ENCODE measurements at places on chromosomes 12 and 14. TPM values are rescaled to one million over a fixed set of nuclear protein-coding genes. Genes with fewer than 3 reads are reported as not detected.
A peak's percentile ranks its signal among the peaks of the same experiment; 100 is the strongest.

PROX2 gene
- not detected for total RNA-seq

GLIPR1L1 gene
- total RNA-seq, result not detected

DDHD1 gene
- total RNA-seq, result 14.5 TPM

ITGB7 gene
- 1.3 TPM for total RNA-seq

EML5 gene
- total RNA-seq, result 0.05 TPM

GRCh38 chr12:121441555-121441954 is 41.6 kb downstream of the RNF34 start:
- DNase-seq, result no peak

- no peak for DNase-seq
Observed at GRCh38 chr14:103671911-103672310, 42.9 kb downstream of the KLC1 start.

DNA sequence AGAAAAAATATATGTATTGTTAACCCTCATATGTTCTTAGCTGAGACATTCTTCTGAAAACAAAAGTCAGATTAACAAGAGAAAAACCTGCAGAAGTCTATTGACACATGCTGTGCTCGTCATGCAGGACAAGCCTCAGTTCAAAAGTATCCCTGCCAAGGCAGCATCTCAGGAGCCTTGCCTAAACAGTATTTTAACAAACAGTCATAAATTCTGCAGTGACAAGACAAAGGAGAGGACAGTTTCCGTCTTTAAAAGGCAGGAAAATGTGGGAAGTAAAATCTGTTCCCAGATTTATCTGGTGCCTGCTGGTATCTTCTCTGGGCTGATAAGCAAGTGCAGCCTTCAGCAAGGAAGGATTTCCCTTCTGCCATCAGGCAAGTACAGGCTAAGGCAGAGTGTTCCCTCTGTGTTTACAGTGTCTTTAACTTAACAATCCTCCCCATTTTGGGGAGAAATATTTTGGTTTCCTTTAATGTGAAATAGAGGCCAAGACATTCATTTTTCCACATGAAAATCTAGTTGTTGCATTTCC is 480.2 kb upstream of the CCDC196 start:
- no peak for DNase-seq

- no peak for DNase-seq
Observed at GRCh38 chr12:90428465-90428864, 526.5 kb downstream of the CCER1 start.

DNA sequence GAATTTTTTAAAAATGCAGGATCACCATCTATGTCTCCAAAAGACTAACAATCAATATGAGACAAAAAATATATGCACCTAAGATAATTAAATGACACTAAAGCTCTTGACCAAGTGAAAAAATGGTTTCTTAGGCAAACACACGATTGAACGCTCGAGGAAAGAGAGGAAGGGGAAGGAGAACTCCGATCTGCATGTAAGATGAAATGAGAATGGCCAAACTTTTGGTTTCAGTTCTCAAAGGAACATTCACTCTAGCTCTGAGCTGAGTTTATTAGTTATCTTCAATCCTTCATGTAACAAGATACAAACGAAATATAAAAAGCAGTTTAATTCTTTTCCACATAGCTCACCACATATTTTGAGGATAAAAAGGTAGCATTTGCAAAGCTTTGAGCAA is 2.8 kb downstream of the DYRK4 start:
- DNase-seq, result no peak

- DNase-seq, result no peak
Observed at GRCh38 chr12:65930114-65930828, 106.0 kb downstream of the HMGA2 start.

GRCh38 chr12:9253464-9253863 is 45.3 kb upstream of the PZP start:
- DNase-seq, result no peak

DNA sequence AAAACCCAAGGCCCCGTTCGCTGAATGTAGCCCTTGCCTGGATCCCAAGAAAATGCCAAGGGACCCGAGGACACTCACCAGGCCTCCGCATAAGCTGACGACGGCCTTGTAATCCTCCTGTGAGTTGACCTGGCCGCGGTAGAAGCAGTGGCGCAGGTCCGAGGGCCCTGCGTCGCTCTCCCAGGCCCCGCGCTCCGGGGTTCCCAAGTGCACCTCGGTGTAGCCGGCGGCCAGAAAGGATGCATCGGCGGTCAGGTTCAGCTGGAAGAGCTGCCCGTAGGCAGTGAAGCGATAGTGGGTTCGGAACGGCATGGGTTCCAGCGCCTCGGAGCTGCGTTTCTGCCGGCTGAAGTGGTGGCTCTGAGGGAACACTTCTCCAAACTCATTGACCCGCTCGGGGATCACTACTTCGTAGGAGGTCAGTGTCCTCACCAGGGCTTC is 1.2 kb downstream of the ADAMTS20 start:
- no peak for DNase-seq

DNA sequence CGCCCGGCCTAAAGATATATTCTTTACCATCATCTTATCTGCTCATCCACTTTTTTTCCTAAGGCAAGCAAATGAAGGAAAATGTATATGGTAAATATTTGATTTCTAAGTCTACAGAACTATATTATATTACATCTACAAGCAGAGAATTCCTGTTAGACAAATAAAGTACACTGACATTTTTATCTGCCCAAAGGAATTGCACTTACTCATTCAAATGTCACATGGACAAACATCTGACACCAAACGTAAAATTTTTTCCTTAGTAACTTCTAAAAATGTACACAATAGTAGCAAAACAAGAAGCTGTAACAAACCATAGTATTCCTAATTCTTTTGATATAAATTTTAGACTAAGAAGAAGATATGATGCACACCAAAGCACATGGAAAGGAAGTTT is 51.0 kb downstream of the SPPL3 start:
- DNase-seq, result peak; percentile 36

DNA sequence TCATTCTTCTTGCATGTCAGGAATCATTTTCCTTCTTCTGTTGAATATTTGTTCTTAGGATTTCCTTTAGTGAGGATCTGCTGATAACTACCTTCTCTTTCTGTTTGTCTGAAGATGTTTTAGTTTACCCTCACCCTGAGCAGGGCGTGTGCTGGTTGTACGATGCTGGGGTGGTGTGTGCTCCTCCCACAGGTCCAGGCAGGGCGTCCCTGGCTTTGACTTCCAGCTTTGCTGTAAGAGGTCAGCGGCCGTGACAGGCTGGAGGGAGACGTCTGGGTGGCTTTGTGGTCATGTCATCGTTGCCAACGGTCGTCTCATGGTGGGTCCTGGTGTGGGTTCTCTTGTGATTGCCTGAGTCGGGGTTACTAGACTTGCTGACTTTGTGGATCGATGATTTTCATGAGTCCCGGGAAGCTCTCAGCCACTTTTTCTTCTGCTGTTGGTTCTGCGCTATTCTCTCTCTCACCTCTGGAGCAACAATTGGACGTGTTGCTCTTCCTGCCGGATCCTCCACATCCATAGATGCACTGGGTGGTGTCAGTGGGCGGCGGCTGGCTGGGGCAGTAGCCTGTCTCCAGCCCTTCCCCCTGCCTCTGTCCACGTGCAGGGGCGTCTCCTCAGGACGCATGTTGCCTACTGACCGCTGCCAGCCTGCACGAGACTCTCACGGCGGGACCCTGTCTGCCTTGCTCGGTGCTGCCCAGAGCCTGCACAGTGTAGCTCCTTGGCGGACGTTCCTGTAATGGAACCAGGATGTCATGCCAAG is 8.4 kb downstream of the PACS2 start:
- DNase-seq, result no peak

DNA sequence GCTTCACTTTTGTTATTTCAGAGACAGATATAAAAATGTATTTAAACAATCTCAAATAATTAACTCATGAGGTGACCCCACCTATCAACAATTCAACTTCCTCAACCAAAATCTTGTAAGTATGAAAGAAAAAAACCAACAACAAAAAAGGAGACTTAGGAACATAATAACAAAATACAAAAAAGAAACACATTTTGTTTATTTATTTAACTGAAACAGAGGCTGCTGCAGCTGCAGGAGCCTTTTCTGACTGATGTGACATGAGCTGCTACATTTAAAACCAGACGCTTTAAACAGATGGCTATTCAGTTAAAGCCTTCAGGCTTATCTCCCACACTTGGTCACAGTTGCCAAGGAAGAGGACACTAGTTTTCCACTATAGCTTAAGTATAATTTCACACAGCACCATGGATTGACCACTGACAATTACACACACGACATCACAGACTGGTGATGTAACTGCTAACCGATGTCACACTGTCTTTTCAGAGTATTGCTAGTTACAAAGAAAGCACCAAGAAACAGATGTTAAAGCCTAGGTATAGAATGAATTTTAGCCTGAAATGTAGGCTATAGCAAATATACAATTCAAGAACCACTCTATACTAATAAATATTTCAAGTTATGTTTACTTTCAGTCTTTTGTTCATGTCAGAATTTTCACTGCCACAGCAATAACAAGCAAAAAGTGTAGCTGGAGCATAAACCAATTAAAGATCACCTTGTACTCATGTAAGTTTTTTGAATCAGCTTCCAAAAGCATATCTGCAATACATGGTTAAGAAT is 113.0 kb downstream of the MED13L start:
- DNase-seq, result peak; percentile 42

DNA sequence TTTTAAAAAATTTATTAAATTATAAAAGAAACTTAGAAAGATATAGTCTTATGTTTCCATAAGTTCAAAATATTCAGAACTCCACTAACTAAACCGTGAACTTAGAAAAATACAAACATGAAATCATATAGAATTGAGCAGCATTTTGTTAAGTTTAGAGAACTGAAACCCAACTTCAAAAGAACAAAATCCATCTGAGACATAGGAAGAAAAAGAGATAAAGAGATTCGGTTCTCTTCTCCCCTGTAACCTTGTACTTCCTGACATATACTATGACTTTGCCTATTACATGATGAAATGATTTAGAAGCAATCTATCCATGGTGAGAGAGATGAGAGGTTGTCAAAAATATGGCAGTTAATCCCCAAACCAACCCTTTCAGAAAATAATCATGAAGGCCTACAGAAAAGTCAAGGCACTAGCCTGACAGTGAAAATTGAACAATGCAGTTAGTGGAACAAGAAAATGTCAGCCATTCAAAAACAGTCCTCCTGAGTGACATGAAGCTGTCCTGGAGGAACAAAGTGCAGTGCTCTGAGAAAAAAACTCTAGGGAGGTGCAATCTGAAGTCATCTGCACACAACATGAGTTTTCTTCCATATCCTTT is 44.0 kb downstream of the C12orf50 start:
- DNase-seq, result no peak

Data from astrocyte (in vitro differentiated cells and primary cell).